ENCODE measurements at places on chromosomes 2 and 18.

- no peak for DNase-seq
These were observed 1.3 kb downstream of the YWHAQ start for GRCh38 chr2:9629222-9630116.

DNA sequence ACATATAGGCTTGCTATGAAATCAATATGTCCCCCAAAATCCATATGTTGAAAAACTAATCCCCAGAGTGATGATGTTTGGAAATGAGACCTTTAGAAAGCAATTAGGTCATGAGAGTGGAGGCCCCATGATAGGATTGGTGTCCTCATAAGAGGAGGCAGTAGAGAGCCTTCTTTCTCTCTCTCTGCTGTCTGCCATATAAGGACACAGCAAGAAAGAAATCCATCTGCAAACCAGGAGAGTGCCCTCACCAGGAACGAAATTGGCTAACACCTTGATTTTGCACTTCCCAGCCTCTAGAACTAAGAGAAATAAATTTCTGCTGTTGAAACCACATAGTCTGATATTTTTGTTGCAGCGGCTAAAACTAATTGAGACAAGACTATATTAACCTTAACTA lies 89.5 kb downstream of the NBAS start:
- DNase-seq, result no peak

GRCh38 chr18:64180171-64180570 lies 31.3 kb upstream of the LINC00305 start:
- no peak for DNase-seq

DNA sequence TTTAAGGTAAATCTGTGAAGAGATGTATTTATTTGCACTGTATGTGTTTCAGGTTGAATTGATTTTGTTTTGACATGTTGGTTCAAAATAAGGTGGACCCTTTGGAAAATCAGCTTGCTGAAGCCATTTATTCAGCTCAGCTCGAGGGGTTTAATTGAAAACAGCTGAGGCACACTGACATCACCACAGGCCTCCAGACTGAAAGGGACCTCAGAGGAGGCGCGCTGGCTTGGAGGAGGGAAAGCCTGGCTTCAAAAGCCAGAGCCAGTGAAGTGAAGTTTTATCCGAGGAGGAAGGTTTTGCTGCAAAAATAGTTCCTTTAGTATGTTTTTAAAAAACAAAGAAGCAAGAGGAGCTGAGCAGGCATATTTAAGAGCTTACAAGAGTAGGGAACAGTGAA lies 26.9 kb upstream of the DNMT3A start:
- no peak for DNase-seq

GRCh38 chr18:79523206-79523735 lies 127.5 kb downstream of the NFATC1 start:
- DNase-seq, result no peak

- DNase-seq, result no peak
These were observed 458.3 kb upstream of the SYT4 start for GRCh38 chr18:43735570-43735969.

GRCh38 chr18:65631766-65632165 lies 119.0 kb upstream of the CDH7 start:
- DNase-seq, result no peak

GRCh38 chr2:48161628-48162027 lies 255.3 kb upstream of the FBXO11 start:
- DNase-seq, result no peak

DNA sequence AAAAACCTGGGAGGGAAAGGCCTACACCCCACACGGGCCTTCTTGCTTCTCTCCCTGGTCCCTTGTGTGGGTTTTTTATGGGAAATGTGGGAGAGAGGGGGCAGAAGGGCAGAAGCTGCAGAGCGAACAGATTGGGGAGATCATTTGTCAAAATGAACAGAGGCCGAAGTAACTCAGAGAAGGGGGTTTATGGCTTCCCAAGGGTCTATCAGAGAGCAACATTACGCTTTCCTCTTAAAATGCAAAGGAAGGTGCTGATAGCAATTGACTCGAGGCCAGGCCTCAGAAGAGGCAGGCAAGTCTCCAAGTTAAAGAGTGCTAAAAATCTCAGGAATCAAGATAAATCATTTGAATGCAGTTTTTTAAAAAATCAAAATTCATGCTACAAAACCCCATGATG lies 101.5 kb downstream of the SGPP2 start:
- DNase-seq, result no peak

GRCh38 chr18:49875155-49875554 lies 61.8 kb upstream of the ACAA2 start:
- DNase-seq, result no peak

DNA sequence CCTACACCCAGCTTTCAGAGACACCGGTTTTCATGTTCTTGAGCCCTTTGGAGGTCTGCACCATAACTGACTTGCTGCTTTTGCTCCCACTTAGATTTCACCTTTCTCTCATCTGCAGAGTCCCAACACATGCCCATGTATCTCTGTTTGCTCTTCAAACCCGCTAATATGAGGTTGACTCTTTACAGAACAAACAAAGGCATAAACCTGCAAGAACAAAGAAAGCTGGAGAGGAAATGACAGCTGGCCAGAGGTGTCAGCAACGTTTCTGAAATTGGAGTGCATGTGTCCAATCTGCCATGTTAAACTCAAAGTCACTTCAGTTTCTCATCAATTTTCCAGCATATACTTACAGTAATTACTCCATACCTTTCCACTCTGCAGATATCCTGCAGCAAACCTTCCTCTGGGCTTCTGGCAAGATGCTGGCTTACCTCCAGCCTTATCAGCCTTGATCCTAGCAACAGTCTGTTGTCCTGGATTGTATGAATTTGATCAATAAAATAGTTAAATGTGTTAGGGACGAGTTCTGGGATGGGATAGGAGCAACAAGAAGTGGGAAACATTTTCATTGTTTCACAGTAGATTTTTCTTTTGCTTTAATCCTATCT lies 157.4 kb downstream of the FHOD3 start:
- no peak for DNase-seq

DNA sequence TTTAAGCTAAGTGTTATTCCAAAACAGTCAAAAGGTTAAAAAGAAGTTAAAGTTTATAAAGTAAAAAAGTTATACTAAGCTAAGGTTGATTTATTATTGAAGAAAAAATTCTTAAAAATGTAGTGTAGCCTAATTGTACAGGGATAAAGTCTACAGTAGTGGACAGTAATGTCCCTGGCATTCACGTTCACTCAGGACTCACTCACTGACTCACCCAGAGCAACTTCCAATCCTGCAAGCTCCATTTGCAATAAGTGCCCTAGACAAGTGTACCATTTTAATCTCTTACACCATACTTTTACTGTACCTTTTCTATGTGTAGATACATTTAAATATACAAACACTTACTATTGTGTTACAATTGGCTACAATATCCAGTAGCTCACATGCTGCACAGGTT lies 86.1 kb downstream of the CACNB4 start:
- DNase-seq, result no peak

- no peak for DNase-seq
These were observed 52.5 kb downstream of the SERTAD2 start for GRCh38 chr2:64601034-64601754.

DNA sequence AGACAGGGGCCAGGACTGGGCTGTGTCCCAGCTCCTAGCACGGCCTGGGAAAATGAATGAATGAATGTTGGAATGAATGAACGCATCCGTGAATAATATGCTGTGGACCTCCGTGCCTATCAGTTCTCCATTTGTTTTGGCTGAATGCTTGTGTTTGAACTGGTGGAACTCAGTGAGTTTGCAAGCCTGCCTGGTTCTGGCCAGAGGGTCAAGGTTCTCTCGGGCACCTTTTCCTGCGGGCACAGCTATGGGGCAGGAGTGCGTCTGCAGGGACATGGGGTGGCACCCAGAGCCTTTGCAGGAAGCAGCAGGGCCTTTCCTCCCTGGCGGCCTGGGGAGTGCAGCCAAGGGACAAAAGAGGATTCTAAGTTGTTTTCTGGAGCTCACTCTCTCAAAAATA lies 17.6 kb upstream of the PDIA6 start:
- DNase-seq, result no peak

DNA sequence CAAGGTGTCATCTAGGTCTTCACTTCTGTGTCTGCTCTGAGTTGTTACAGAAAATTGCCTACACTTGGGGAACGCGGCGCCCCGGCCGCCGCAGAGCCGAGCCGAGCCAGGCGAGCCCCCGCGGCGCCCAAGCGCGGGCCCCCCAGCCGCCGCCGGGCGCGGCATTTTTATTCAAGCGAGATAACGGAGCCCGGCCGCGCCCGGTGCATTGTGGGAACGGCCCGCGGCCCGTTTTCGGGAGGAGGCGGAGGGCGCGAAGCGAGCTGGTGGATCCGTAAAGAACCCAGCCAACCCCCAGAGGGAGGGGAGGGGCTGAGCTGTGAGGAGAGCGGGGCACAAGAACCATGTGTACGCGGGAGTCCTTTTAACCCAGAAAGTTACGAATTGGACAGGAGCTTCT lies 191.8 kb downstream of the FTCDNL1 start:
- no peak for DNase-seq

GRCh38 chr18:58315041-58315440 lies 271.0 kb downstream of the NEDD4L start:
- DNase-seq, result no peak

DNA sequence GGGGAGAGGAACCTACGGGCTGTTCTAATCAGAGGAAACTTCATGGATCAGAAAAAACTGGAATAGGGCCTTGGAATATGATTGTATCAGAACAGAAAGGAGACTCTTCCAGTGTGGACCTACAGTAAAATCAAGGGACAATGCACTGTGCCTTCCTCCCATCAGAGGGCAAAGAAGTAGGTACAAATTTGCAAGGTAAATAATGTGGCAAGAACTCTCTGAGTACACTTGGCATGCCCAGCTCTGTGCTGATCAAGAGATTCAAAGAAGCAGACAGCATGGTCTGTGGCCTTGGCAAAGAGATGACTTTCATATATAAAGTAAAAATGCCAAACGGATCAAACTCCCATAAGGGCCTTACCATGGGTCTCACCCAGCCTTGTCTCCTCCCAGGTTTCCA lies 242.6 kb upstream of the OSR1 start:
- no peak for DNase-seq

DNA sequence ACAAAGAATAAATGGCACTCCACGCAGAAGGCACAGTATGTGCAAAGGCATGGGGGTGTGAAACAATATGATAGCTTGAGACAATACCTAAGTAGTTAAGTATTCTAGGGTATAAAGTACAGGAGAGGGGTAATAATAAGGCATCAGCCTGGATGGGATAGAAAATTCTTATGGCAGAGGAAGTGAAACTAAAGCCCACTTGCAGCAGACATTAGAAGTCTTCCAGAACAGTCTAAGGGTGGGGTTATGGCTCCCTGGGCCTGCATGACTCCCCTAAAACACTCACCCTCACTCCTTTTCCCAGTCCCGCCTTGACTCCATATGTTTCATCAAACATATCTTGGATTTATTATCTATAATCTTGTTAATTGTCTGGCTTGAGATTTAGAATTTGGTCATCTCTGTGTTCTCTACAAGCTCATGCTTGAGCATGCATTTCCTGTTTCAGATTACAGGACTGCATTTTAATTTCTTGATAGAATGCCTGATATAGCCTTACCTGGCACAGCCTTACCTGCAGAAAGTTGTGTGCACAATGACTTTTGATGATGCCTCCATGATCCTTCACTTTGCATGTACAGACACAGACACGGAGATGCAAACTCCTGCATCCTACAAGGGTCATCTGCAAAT lies 28.5 kb upstream of the TMBIM1 start:
- no peak for DNase-seq

GRCh38 chr2:231321556-231322334 lies 73.8 kb upstream of the B3GNT7 start:
- no peak for DNase-seq

DNA sequence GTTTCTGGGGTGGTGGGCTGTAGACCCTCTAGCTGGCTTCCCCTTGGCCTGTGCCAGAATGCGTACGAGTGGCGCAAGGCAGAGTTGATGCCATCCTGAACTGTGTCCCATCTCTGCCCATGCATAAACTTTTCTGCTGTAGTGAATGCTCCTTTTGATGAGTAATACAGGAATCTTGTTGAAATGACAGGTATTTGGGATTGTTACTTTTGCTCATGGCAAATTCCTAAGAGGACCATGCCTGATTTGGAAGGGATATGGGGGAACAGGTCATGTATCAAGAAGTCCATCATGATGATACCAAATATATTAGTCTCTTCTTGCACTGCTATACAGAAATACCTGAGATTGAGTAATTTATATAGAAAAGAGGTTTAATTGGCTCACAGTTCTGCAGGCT lies 648.0 kb downstream of the SLC4A3 start:
- no peak for DNase-seq

DNA sequence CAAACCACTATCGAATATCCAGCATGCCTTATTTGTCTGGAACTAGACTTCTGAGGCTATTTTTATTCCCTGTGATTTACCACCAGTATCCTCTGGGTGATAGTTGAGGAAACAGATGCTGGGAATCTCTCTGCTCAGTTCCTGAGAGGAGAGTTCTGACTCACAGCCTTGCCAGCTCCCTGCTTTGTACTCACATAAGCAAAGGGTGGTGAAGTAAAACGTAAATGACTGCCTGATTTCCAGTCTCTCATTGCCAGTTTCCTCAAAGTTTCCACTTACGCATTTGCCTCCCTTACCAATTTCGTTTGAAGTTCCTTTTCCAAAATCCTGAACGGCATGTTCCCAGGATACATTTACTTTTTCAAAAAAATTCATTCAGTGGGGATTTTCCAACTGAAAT lies 69.2 kb upstream of the HNRNPA3 start:
- DNase-seq, result no peak

DNA sequence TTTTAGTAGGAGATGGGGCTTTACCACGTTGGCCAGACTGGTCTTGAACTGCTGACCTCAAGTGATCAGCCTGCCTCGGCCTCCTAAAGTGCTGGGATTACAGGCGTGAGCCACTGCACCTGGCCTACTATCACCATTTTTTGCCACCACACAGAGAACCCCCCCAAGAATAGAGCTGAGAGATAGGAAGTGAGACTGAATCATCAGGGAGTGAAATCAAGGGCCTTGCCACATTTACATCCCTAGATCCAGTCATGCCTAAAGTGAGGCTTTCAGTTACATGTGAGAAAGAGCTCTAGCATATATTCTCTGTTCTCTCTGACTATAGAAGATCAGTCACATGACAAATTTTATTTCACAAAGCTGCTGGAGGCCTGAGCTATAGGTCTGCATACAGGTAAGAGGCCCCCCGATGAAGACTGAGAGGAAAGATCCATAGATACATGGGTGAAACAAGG lies 28.0 kb upstream of the KCMF1 start:
- no peak for DNase-seq

DNA sequence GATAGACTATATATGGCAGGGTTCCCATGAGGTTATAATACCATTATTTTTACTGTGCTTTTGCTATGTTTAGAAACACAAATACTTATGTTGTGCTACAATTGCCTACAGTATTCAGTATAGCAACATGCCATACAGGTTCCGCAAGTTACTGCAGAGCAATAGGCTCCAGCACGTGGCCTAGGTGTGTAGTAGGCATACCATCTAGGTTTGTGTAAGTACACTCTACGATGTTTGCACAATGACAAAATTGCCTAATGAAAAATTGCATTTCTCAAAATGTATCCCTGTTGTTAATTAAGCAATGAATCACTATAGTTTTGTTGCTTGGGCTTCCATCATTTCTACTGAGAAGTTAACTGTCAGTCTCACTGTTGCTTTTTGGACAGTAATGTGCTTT lies 9.8 kb downstream of the CD302 start:
- DNase-seq, result no peak

- DNase-seq, result no peak
These were observed 67.9 kb upstream of the ST3GAL5 start for GRCh38 chr2:85956646-85957039.
